ENCODE measurements at places on chromosomes 1 and 21. TPM values are rescaled to one million over a fixed set of nuclear protein-coding genes. Genes with fewer than 3 reads are reported as not detected.

DNA sequence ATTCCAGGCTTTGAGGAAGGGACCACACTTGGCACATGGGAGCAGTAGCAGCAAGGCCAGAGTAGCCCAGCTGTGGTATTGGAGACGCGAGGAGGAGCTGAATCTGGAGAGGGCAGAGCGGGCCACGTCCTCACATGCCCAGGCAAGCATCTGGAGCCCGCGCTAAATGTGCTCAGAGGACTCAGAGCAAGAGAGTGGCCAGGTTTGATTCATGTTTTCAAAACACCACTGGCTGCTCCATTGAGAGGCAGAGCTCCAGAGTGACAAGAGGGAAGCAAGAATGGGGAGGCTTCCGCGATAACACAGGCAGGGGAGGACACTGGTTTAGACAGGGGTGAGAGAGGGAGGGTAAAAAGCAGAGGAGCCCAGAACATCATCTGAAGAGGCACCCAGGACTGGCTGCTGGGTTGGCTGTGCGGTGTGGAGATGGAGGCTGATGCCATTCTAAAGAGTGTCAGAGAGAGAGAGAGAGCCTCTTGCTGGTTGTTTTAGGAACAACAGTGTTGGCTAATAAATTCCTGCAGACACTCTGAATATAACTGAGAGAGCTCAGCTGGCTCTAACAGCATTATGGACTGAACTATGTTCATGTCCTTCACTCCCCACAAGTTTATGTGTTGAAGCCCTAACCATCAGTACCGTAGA, 32.3 kb downstream of the RCAN1 start:
- peak; percentile 17 for DNase-seq

DNA sequence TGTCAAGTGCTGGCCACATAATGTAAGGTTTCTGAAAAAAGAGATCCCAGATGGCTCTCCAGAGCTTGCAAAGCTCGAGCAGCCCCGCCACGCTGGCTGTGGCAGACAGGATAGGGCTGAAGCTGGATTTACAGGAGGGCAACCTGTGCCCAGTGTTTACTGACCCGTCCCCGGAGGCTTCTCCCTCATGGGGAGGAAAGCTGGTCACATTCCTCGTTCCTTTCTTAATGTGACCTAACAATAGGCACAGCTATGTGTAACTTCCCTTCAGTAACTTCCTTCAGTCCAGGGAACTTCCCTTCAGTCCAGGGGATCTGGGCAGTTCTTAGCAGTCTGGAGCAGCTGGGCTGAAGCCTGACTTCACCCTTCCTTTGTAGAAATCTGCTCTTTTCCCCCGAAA, 7.7 kb downstream of the SLFNL1 start:
- DNase-seq: no peak

G0S2 gene
- 43.2 TPM for polyA plus RNA-seq

DNA sequence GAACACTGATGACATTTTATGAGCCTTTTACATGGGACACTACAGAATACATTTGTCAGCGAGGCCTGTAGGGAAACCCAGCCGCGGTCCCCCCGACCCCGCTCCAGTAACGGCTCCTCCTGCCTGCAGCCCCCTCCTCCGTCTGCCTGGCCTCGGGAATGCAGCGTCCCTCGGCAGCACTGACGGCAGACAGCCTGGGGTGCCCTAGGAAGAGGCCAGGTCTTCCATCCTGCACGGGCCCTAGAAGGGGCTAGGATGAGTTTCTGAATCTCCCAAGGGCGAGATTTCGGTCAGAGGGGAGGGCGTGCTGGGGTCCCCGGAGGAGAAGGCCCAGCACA, 8.4 kb downstream of the SAMD11 start:
- no peak for DNase-seq

DNA sequence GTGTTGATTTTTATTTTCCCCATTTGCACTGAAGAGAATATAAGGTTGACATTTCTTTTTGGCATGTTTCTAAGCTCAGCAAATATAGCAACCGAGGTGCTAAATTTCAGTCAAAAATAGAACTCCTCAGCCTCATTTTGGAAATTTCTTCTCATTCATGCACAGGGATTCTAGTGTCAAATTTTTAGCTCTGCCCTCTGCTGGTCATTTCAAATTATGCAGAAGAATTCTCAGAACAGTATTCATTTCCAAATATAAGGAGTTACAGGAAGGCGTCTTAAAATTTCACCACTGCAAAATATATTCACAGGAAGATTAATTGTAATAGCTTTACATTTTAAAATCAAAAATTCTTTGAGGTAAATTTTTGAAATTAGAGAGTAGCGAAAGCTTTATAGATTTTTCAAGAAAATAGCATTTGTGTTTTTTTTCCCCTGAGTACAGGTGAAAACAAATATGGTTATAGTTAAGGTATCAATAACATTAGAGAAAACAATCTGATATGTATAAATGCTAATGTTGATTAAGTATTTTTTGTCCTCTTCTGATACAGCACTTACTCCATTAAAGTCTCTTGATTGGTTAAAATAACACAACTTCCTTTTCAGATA, 57.9 kb downstream of the FMN2 start:
- peak; percentile 39 for DNase-seq

FRRS1 gene
- 2.7 TPM for polyA plus RNA-seq

- DNase-seq: no peak
Measured at GRCh38 chr1:211384524-211384923, 57.9 kb downstream of the TRAF5 start.

- DNase-seq: no peak
Measured at GRCh38 chr1:75583282-75583681, 27.6 kb downstream of the SLC44A5 start.
